Hepatocyte (in vitro differentiated cells): ENCODE measurements at places on chromosomes 12 and 14. TPM values are rescaled to one million over a fixed set of nuclear protein-coding genes. Genes with fewer than 3 reads are reported as not detected.

Gene BEST3
- polyA plus RNA-seq, result 0.34 TPM in 1 of 2 replicates, not detected in the other

Gene RPL10L
- not detected in 2 replicates for polyA plus RNA-seq

Gene DDX24
- 125 and 145 TPM in 2 replicates for polyA plus RNA-seq

Gene ENDOU
- 1.0 TPM in 1 of 2 replicates, not detected in the other for polyA plus RNA-seq

DNA sequence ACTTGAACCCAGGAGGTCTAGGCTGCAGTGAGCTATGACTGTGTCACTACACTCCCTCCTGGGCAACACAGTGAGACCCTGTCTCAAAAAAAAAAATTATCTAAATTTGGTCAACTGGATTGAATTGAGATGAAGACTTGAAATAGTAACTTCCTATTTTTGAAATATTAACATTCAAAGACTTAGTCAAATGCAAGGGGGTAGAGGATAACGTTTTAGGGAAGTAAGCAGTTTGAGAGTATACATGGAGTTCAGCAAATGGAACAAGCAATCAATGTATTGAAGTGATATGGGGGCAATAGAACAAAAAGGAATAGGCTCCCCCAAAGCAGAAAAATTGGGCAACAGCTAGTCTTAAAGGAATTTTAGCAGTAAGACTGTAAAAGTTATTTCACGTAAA, 4.6 kb upstream of the MFAP5 start:
- no peak for DNase-seq
- no peak overlapping the region for H3K4me3 ChIP-seq
- no peaks in the 10 kb centered on the region for H3K4me1 ChIP-seq
- H3K27me3 ChIP-seq, result no peaks in the 10 kb centered on the region
- no peak overlapping the region for H3K27ac ChIP-seq

DNA sequence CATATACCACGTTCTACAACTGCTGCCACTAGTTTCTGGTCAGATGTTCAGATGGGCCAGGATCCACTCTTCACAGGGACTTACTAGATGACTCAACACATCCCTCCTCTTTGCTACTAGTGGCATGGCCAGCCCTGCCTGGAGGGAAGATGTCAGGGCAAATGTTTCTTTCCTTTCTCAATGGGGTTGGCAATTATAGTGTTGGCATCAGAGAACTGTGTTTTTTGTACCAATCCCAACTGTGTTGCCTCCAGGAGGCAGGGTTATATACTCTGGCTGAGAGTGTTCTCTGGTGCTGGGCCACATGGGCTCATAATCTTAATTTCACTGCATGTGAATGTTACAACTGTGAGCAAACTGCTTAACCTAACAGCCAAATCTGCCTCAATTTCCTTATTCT, 69.9 kb upstream of the AVPR1A start:
- H3K27me3 ChIP-seq, result no peaks in the 10 kb centered on the region
- H3K4me3 ChIP-seq, result no peak overlapping the region
- DNase-seq, result no peak
- no peaks in the 10 kb centered on the region for H3K36me3 ChIP-seq
- no peaks in the 10 kb centered on the region for H3K4me1 ChIP-seq
- no peak overlapping the region for H3K27ac ChIP-seq

GRCh38 chr12:2112401-2112800, 59.6 kb downstream of the CACNA1C start:
- H3K27me3 ChIP-seq, result no peaks in the 10 kb centered on the region
- H3K36me3 ChIP-seq, result no peaks in the 10 kb centered on the region
- H3K27ac ChIP-seq, result no peak overlapping the region
- DNase-seq, result no peak
- H3K4me3 ChIP-seq, result no peak overlapping the region

DNA sequence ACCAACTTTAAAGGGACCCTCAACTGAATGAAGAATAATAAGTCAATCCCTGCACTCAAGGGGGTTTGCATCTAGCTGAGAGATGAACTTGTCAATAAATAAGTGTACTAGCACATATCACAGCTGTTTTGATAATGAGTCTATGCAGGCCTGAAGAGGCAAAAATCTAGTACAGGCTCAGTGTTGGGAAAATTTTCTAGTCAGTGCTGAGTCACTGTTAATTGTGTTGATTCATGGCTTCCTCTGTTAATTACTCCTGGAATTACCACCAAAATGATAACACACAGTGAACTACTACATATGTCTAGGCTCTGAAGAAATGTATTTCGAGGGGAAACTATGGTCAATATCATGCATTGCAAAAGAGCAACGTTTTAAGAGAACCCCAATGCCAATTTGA, 18.9 kb downstream of the SNRPF start:
- H3K36me3 ChIP-seq, result no peaks in the 10 kb centered on the region
- peaks cover 9% of the 10 kb centered on the region for H3K4me1 ChIP-seq
- DNase-seq, result no peak
- no peak overlapping the region for H3K27ac ChIP-seq
- H3K27me3 ChIP-seq, result no peaks in the 10 kb centered on the region

GRCh38 chr12:47383942-47384341, 304.2 kb upstream of the AMIGO2 start:
- H3K27ac ChIP-seq, result peak overlapping the region; percentile 6
- H3K27me3 ChIP-seq, result no peaks in the 10 kb centered on the region
- no peaks in the 10 kb centered on the region for H3K36me3 ChIP-seq
- no peak overlapping the region for H3K4me3 ChIP-seq
- peaks cover 3% of the 10 kb centered on the region for H3K4me1 ChIP-seq
